ENCODE measurements at places on chromosomes 16 and 17.

GRCh38 chr16:76963614-76964315 lies 227.2 kb upstream of the MON1B start:
- DNase-seq: no peak

DNA sequence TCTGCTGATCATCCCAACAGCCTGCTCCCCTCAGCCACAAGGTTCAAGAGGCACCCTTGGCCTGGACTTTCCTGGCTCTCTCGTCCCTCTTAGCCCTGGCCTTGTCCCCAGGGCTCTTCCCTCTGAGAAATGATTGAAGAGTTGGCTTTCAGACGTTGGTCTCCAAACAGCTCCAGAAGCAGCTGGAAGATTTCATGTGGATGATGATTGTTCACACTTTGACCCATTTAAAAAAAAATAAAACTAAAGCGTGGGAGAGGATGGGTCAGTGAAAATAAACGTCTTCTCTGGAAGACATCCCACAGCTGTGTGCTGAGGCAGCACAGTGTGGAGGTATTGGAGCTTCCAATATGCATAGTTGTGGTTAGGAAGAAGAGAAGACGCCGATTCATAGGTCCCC lies 54.7 kb upstream of the CDH11 start:
- peak; percentile 80 for DNase-seq

DNA sequence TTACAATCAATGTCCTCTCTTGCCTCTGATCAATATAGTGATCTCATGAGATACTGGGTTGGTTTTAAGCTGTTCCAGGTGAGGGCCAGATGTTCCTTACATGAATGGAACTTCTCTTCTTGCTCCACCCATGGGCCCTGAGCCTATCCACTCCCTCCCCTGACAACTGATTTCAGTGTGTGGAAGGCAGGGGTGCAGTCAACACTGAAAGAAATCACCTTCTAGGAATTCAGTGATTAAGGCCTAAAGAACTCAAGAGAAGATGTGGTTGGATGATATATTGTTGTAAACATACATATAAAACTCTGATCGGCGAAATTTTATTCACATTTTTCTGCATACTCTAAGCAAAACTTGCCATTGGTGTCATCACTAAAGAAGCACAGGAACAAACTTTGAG lies 6.7 kb upstream of the GOSR2 start:
- peak; percentile 57 for DNase-seq

- no peak for DNase-seq
Measured at GRCh38 chr17:352421-353212, at the start of gene RPH3AL. RPH3AL (minus strand) TSS chr17:352807; CDS start chr17:327543, 25,264 bp downstream.

- DNase-seq: no peak
Measured at GRCh38 chr16:78689536-78689935, 590.1 kb downstream of the WWOX start.

GRCh38 chr16:66430214-66430613 lies 3.1 kb downstream of the BEAN1 start:
- no peak for DNase-seq

GRCh38 chr16:66508248-66508913 lies 41.5 kb downstream of the TK2 start:
- DNase-seq: peak; percentile 91

GRCh38 chr17:28760601-28761562 lies 17.1 kb downstream of the TRAF4 start:
- peak; percentile 64 for DNase-seq

DNA sequence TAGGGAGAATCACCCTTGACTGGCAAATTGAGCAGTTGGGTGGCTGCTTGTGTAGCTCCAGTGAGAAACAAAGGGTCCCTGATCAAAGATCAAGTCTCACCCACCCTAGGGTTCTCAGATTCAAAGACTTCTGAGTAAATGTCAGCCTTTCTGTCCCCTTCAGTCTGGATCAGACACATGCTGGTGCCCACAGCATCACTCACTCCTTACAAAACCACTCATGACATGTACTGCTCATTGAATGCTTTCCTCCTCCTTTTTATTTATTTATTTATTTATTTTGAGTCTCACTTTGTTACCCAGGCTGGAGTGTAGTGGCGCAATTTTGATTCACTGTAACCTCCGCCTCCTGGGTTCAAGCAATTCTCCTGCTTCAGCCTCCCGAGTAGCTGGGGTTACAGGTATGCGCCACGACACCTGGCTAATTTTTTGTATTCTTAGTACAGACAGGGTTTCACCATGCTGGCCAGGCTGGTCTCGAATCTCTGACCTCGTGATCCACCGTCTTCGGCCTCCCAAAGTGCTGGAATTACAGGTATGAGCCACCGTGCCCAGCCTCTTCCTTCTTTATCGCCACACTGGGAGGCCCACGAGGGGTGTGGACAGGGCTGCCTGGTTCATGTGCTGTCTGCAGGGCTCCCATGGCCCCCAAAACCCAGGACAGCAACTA lies 462.0 kb upstream of the MAF start:
- no peak for DNase-seq

Measured in M059J (cell line).